Activated T-cell treated with anti-CD3 and anti-CD28 coated beads for 1 hour (primary cell): ENCODE measurements at places on chromosomes 1 and 21.

DNA sequence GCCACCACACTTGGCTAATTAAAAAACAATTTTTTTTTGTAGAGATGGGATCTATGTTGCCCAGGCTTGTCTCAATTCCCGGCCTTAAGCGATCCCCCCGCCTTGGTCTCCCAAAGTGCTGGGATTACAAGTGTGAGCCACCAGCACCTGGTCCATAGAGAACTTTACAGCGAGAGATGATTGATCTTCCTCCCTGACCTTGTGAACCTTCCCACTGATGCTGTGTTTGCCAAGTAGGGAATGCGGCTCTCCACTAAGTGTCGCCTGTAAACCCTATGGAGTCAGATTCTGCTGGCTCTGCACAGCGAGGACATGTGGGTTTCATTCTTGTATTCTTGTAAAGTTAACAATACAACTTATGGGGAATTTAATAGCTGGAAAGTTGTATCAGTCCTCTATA, 81.3 kb upstream of the LYST start:
- no peak for DNase-seq

DNA sequence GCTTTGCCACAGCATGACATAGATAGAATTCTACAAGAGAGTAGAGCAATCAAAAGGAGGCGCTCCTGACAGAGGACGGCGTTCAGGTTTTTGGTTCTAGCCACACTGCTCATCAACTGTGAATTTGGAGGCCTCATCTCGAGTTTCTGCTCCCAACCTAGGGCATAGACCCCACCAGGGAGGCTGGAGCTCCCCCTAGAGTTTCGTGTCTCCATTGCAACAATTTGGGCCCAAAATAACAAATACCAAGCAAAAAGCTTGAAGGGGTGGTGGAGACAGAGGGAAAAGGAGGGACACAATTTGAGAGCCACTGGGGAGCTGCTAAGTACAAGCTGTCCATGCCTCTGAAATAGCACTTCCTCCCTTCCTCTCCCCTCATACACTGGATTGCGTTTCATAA, 297.0 kb downstream of the GPATCH2 start:
- DNase-seq, result no peak

- peak; percentile 27 for DNase-seq
These were observed 37.4 kb upstream of the WASF2 start for GRCh38 chr1:27527223-27527889.

- DNase-seq, result no peak
These were observed 708.4 kb downstream of the KCNT2 start for GRCh38 chr1:195899762-195900352.

- DNase-seq, result no peak
These were observed 62.0 kb downstream of the TRIM11 start for GRCh38 chr1:228344631-228345072.

GRCh38 chr1:34739613-34740012, 15.2 kb upstream of the GJB5 start:
- no peak for DNase-seq

GRCh38 chr1:205477759-205478247, 22.0 kb upstream of the BLACAT1 start:
- no peak for DNase-seq

GRCh38 chr1:48202030-48202752, 20.3 kb upstream of the SLC5A9 start:
- DNase-seq, result peak; percentile 51

GRCh38 chr1:118304722-118305359, 119.8 kb upstream of the SPAG17 start:
- no peak for DNase-seq

- peak; percentile 41 for DNase-seq
These were observed 516 bp downstream of the RCOR3 start for GRCh38 chr1:211259638-211260126.

DNA sequence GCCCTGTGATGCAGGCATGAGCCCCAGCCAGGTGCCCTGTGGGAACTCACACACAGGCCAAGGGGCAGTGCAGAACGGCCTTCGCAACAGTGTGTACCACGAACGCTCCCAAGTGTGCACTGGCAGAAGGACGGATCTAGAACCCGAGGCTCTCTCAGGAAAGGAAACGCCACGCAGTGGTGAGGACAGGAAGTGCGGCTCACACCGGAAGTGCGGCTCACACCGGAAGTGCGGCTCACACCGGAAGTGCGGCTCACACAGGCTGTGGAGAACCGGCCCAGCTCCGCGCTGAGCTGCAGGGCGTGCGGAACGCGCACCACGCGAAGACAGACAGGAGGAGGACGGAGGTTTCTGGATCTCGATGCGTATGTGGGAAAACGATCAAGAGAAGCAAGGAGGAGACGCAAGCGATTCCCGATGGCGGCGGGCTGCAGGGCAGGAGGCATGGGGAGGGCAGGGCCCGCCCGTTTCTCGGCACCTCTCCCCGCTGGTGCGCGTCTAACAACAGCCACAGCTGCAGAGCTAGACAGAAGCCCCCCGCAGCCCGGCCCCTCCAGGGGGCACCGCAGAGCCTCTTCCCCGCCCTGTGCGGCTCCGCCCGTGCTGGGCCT, 35.9 kb upstream of the TMEM52 start:
- no peak for DNase-seq

DNA sequence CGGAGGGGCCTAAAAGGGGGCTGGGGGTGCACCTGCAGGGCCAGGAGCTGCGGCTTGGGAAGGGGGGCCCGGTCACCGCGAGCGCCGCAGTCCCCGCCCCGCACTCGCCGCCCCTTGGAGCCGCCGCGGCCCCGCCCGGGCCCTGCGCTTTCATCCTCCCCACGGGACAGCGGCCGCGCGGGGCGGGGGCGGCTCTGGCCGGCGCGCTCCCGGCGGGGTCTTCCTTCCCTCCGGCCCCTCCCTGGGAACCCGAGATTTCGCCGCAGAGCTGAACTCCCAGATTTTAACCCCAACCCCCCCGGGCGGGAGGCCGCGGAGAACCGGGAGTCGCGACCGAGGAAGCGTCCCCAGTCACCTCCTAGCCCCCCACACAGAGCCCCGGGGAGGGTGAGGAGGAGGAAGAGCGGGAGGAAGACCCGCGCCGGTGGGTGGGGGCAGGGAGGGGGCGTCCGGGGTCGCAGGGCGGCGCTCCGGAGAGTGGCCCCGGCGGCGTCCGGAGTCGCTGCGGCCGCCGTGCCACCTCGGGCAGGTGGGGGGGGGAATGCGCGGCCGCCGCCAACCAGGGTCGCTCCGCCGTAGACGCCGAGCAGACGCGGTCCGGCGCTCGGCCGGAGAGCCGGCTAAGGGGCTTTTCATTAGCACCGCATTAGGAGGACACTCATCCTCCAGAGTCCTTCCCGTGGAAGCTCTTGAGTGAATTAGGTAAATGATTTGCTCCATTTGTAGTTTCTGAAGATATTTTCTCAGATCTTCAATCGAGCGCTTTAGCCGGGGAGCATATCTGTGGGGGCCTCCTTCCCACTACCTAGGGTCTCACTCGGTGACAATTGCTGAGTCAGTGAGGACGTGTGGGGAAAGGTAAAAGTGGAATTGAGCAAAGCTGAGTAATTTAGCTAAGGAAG, 31.6 kb upstream of the NFIA start:
- no peak for DNase-seq

DNA sequence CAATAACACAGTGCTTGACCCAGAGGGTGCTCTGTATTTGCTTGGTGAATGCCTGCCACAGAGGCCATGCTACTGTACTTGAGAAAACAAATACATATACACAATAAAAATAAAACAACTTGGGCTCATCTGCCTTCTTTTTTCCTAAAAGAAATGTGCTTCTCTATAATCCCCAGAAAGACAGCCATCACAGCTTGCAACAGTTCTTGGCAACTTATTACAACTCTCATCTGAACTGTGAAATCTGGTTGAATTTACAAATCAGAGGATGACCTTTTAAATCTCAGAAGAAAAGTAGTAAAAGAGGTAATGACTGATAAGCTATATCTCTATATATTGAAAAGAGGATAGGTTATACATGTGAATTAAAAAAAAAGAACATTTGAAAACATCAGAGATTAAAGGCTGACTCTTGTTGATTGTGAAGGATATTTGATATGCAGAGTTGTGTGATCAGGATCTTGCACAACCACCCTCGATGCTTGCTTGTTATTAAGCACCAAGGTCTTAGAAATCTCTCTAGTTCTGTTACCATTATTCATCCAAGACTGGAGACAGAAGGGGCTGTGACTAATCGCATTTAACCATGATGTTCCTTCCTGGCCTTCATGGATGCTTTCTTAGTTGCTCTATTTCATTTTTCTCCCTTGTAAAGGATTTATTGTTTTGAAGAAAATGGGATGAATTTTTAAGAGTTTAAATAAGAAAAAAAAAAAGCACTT, 213.4 kb downstream of the APP start:
- DNase-seq, result no peak

- no peak for DNase-seq
These were observed 82.0 kb upstream of the ROR1 start for GRCh38 chr1:63691701-63692425.

DNA sequence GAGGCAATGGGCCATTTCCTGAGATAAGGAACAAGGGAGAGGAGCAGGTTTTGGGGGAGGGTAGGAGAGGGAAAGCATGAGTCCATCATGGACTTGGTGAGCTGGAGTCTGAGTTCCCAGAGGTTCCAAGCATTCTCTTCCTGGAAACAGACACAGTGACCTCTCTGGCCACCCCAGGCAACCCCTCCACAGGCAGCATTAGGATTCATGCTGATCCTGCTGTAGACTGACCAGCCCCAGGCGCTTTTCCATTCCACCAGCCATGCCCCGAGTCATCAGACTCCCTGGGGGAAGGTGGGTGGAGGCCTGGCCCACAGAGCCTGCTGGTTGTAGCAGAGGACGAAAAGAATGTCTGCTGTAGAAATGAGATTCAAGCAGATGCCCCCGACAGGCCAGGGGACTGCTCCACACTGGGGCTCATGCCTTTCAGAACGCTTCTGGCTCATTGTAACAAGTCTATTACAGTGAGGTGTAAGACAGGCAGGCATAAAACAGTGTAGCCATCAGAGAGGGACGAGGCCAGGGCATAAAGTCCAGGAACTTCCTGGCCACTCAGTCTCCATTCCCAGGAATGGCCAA, 52.2 kb downstream of the KCND3 start:
- DNase-seq, result no peak

DNA sequence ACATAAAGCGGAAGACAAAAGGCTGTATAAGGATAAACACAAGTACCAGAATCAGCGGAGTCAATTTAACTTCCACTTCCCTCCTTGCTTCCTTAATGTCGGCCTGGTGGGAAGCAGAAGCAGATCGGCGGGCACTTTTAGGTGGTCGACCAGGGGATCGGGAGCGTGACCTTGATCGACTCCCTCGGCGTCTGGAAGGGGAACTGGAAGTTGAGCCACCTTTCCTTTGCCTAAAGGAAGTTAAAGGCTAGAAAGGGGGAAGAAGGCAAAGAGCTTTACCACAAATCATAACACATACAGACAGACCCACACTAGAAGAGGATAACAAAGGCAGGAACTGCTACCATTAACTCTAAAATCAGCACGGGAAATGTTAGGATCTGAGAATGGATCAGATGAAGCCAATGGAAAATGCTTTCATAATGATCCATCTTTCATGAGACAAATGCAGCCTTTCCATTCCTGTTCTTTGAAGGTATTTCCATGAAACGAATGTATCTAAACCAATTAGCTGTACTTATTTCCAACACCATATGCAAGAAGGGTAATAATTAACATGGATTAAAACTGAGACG, 5.7 kb downstream of the LBR start:
- DNase-seq, result no peak

DNA sequence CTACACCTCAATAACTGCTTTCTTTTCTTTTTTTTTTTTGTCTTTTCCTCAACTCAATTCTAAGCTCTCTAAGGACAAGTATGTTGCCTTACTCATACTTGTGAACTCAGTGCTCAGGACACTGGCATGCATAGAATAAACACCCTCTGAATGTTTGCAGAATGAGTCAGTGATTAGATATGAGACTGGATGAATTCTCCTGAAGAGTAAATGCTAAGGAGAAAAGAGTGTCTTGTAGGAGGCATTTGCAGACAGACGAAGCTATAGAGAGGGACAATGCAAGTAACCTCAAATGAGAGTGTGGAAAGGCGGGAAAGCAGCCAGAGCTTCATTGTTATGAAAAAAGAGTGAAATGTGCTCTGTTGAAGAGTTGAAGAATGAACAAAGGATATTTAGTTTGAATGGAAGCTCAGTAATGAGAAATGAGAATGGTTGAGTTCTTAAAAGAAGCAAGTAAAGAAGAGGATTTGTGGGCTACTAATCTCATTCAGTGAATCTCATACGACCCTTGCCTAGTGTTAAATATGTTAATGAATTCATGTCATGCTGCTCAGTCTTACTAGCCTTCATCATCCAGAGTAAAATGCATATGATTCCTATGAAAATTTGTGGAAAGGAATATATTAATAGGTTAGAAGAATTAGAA, 166.1 kb upstream of the DPYD start:
- DNase-seq, result no peak

GRCh38 chr1:181392613-181393220, 90.6 kb upstream of the CACNA1E start:
- no peak for DNase-seq

GRCh38 chr1:111406321-111406768, 21.2 kb downstream of the OVGP1 start:
- peak; percentile 17 for DNase-seq

DNA sequence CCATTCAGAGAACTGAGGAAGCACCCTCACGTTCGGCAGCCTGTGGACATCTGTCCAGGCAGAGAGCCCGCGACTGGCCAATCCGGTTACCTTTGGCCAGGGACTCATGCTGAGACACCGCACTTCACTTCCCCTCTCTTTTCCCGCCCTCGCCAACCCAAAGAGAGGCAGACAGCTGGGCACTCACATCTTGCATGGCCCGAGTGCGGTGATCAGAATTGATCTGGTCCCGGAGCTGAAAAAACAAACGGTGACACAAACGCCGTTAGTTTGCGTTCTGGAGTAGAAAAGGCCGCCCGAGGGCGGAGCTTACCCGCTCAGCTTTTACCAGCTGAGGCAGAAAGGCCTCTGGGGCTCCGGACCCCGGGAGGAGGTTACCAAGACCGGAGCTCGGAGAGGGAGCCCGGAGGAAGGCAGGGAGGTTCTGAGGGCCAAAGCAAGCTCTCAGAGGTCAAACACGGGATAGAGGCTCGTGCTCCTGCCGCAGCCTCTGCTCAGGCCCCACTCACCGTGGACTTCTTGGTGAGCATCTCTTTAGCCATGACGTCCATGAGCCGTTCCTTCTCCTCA, 376 bp downstream of the SF3A3 start:
- peak; percentile 22 for DNase-seq

GRCh38 chr1:234458352-234459017, 20.5 kb downstream of the TARBP1 start:
- DNase-seq, result no peak

- no peak for DNase-seq
These were observed 39.7 kb upstream of the MAP10 start for GRCh38 chr1:232765542-232765941.

DNA sequence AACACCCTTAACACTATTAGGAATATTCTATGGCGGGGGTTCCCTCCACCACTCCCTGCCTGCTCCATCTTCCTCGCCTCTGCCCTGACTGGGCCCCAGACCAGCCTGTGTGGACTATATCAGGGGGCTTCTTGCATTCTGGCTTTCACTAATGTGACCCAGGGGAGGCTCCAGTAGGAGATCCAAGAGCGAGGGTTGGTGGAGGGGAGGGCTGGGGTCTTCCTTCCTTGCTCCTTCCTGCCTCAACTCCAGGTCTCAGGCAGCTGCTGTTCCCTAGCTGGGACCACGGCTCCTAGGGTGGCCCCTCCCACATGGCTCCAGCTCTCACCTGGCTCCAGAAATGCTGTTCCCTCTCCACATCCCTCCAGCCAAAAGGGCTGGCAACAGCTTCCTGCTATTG, 257.4 kb downstream of the MATN1 start:
- DNase-seq, result no peak

- DNase-seq, result no peak
These were observed 18.2 kb upstream of the PTGFRN start for GRCh38 chr1:116891396-116892079.
